ENCODE measurements at places on chromosomes 3 and 15.
A peak's percentile ranks its signal among the peaks of the same experiment; 100 is the strongest.

DNA sequence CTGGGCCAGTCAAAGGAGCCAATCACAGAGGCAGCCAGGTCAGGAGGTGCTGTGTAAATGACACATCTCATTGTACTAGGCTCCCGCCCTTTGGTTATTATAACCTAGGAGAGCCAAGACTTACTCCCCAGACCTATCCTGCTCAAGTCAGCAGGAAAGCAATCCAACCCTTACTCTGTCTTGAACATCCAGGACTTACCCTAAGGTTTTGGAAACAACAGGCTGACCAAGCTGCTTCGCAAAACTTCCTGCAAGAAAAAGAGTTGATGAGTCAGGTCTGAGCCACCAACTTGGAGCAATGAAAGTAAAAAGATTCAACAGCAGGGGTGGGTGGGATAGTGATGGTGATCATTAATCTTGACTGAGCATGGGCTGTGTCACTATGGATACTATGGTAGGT is 144.4 kb downstream of the MYLK start:
- DNase-seq: no peak

DNA sequence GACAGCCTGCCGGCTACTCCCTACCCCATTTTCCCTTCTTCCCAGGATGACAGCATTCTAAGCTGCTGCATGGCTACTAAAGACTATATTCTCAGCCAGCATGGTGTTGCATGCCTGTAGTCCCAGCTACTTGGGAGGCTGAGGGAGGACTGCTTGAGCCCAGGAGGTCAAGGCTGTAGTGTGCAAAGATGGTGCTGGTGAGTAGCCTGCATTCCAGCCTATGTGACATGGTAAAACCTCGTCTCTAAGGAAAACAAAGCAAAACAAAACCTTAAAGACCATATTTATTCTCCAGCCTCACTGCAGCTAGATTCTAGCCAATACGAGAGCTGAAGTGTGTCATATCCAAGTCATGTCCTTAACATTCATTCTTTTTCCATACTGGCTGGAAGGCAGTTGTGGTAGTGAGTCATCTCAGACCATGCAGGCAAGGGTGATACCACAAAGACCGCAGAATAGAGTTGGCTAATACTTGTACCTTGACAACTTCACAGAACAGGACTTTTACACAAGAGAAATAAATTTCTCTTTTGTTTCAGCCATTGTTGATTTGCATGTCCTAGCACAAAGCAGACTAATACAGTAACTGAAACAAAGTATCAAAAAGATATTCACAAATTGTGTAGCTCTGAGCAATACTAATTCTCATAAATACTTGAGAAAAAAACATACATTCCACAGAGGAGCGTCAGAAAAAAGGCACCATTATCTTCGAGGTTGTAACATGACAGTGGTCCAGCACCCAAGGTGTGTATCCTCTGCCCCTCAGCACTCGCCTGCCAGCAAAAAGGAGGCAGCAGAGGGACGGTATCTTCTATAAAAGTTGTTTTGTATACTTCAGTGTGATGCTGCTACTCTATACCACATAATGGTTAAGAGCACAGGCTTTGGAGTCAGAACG is 14.8 kb downstream of the PBRM1 start:
- no peak for DNase-seq

DNA sequence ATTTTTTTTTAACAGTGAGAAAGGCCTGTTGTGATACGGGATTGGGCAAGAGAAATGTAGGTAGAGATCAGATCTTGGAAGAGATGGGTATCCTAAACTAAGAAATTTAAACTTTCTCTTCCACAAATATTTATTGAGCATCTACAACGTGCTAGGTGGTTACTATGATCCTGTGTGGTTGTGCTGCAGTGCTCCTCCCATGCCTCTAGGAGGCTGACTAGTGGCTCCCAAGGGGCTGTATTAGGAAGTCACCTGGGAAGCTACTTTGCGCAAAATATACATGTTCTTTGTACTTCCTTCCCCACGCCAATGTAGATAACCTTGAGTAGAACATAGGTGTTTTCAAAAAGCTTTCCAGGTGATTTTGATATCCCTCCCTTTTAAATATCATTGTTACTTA is 27.2 kb downstream of the USP3 start:
- DNase-seq: no peak

- no peak for DNase-seq
Measured at GRCh38 chr3:45509038-45509767, 85.3 kb upstream of the LIMD1 start.

DNA sequence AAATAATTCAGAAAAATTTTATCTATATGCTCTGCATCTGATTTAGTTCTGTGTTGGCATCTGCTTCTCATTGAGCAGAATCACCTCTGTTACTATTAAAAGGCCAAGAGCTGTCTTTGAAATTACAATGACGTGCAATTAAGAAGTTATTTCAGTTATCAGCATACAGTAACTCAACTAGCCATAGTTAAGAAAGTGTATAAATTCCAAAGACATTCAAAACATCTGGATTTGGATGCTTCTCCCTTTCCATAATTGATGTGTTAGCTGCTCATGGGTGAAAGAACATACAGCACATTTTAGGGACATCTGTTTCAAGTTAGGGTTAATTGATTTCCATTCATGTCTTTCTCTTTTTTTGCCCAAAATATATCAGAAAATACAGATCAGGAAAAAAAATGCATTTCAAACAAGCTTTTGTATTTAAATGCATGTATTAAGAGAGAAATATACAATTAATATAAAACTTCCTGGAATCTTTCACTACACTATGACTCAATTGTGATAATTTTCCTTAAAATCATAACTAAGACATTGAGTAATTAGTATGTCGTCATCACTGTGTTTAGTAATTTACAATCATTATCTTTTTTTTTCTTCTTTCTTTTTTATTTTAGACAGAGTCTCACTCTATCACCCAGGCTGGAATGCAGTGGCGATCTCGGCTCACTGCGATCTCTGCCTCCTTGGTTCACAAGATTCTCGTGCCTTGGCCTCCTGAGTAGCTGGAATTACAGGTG is 82.7 kb upstream of the MBNL1 start:
- DNase-seq: no peak

- DNase-seq: no peak
Measured at GRCh38 chr3:43692085-43692855, 1.5 kb downstream of the ABHD5 start.

GRCh38 chr15:48388910-48389309 is 57.7 kb downstream of the DUT start:
- DNase-seq: no peak

- DNase-seq: no peak
Measured at GRCh38 chr3:13282358-13282985, 137.7 kb downstream of the NUP210 start.

- DNase-seq: no peak
Measured at GRCh38 chr3:119781330-119782198, at the start of gene NR1I2. TSS of gene NR1I2 (plus strand) at chr3:119782101.

- no peak for DNase-seq
Measured at GRCh38 chr3:45317710-45318109, 70.7 kb upstream of the LARS2 start.

- peak; percentile 44 for DNase-seq
Measured at GRCh38 chr15:55195996-55196395, 745 bp downstream of the RSL24D1 start.

- DNase-seq: no peak
Measured at GRCh38 chr3:149152420-149152819, 23.0 kb downstream of the HPS3 start.

DNA sequence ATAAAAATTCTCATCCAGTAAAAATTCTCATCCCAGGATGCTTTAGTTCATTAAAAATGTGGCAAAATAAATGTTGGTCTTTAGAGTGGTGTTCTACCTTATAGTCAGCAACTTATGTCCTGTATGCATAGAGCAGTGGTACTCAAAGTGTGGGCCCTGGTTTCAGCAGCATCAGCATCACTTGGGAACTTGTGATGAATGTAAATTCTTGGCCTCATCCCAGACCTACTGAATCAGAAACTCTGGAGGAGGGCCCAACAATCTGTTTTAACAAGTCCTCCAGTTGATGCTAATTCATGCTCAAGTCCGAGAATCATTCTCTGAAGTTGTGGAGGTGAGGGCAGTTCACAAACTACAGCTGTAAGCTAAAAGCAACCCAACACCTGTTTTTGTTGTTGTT is 307.3 kb upstream of the SATB1 start:
- DNase-seq: no peak

GRCh38 chr3:195081242-195081963 is 189.6 kb downstream of the XXYLT1 start:
- DNase-seq: no peak

DNA sequence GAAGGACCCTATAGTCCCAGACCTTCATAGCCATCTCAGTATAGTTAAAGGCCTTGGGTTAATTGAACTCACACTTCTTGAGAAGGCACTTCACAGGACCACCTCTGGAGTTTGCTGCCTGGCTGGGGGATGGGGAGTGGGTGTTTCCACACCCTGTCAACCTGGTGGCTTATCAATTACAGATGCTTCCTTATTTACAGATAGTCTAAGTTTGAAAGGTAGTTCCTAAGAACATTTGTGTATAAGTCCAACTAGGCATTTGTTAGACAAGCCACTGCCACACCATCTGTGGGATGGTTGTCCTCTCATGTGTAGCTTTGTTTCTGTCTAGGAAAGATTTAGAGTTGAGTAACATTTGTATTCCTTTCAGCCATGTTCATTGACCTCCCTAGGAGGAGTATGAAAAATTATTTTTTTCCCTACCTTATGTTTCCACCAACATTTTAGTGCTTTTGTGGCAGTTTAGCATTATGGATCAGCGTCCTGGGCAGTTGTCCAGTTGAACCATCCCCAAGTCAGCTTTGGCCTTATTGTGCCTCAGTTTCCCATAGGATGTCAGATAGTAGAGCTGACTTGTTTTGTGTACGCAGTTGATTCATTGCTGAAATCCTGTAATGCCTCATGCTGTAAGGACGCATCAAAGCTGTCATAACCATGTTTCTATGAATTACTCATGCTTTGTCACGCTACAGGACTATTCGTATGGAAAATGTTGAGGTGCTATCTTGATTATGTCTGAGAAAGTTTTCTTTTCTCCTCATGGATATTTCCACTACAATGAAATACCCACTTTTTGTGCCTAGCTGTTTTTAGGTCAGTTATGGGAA is 21.2 kb upstream of the SIAH2 start:
- DNase-seq: no peak

GRCh38 chr3:177530908-177531307 is 333.6 kb upstream of the TBL1XR1 start:
- no peak for DNase-seq

- DNase-seq: no peak
Measured at GRCh38 chr3:172142051-172142863, 102.9 kb downstream of the FNDC3B start.

DNA sequence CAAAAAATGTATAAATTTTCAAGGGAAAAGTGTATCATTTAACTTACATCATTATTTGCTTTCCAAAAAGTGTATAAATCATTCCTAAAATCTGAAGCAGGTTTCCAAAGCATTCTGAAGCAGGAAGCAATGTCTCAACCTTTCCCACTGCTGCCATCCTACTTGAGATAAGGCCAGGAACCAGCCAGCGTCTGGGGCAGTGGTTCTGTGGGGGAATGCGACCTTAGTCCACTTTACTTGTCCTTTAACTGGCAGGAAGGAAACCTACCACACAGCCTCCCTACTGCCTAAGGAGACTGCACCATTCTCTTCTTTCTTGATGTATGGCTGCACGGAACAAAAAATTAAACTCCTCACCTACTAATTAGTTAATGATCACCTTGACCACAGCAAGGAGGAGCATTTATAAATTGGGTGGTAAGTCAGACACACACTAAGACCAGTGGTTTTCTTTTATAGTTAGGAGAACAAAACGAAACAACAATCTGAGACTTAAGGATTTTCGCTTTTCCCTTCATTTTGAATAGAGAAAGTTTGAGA is 3.7 kb downstream of the SORD start:
- DNase-seq: no peak

DNA sequence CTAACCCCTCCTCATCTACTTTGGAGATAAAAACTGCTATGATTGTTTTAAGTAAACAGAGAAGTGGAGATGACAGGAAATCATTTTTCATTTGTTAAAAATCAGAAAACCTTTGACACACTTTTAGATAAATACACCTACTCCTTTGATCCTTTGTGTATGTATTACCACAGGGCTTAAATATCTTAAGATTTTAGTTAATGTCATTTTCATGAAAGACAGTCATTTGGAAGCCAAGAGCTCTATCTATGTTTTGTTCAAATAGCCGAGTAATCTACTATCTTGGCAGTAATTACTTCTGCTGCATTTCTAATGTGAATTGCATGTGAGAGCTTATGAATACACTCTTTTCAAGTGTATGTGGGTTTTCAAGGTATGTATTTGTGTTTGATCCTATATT is 2.0 kb downstream of the ARPP21 start:
- no peak for DNase-seq

GRCh38 chr15:89399238-89400115 is 64.9 kb upstream of the POLG start:
- no peak for DNase-seq

GRCh38 chr3:61369678-61370077 is 118.4 kb upstream of the FHIT start:
- DNase-seq: no peak

- no peak for DNase-seq
Measured at GRCh38 chr3:45911511-45912226, 25.3 kb downstream of the CCR9 start.

DNA sequence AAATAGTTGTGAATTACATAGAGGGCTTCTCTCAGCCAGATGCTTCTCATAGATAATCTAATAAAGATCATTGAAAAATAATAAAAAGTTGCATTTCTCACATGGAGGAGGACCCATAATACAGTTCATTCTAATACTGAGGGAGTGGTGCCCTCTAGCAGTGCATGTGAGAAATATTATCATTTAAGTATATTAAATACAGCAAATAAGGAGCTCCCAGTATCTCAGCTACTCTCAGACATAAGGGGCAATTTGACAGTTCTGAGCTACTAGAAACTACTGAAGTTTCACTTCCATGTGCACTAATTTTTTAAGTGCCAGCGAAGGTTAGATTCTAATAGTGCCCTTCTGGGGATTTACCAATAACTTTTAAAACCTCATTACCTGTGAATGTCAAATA is 188.3 kb downstream of the IL5RA start:
- DNase-seq: no peak

- no peak for DNase-seq
Measured at GRCh38 chr3:102980355-102980696, 545.5 kb downstream of the ZPLD1 start.

- no peak for DNase-seq
Measured at GRCh38 chr3:66923969-66924368, 74.1 kb upstream of the KBTBD8 start.

- no peak for DNase-seq
Measured at GRCh38 chr15:56199038-56199437, 44.6 kb downstream of the RFX7 start.

GRCh38 chr3:134369861-134370596 is 4.2 kb downstream of the AMOTL2 start:
- peak; percentile 20 for DNase-seq

GRCh38 chr3:102715030-102715697 is 280.3 kb downstream of the ZPLD1 start:
- DNase-seq: no peak

GRCh38 chr3:31882895-31883294 is 98.2 kb downstream of the OSBPL10 start:
- no peak for DNase-seq

All from right forelimb (tissue), 1 donor.